GM06990 (cell line): ENCODE measurements at places on chromosomes 16 and 17.

DNA sequence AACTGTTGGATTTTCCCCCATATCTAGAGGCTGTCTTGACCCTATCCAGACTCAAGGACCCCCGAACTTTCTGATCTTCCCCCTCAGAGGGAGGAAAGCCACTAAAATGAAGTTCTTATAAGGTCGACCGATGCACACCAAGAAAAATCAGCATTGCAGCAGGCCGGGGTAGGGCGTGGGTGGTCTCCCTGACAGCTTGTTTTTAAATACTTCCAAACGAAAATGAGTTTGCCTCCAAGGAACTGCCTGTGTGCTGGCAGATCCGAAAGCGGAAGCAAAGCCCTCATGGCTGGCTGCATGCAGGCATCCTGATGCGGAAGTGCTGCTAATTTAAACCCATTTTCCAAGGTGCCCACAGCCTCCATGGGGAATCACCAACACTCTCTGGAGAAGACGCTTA lies 374.3 kb upstream of the XYLT1 start:
- no peak for DNase-seq

- DNase-seq, result no peak
These were observed 39.7 kb downstream of the PIK3R5 start for GRCh38 chr17:8925808-8926207.

DNA sequence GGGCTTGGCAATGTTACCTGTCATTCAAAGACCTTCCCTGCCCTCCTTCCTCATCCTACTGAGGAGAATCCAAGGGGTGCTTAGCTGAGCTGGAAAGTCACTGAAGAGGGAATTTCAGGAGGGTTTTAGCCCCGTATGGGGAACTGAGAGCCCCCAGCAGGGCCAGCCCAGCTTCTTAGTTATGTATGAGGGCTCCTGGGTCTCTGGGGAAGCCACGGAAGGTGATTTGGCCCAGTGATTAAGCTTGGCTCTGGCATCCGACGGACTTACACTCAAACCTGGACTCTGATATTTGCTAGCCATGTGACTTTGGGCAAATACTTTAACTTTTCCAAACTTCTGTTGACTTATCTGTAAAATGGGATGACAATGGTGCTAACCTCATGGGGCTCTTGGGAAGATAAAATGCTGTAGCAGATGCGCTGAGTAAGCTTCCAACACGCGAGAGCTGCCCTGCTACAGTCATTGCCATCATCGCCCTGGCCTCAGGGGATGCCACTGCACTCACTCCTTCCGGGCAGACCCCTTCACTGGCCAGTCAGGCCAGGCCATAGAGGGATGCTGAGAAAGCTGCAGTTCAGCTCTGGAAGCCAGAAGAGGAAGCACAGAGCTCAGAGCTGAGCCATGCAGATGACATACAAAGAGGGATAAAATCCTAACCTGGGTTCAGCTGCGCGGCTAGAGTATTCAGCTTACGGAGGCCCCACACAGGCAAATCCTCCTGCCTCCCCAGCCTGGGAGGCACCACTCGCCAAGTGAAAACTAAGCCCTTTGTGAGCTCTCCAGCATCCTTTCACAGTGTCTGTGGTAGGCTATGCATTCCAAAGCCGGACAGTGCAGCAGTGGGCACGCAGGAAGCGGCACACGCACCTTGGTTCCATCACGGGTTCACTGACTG lies 44.9 kb upstream of the PIK3R6 start:
- DNase-seq, result no peak

DNA sequence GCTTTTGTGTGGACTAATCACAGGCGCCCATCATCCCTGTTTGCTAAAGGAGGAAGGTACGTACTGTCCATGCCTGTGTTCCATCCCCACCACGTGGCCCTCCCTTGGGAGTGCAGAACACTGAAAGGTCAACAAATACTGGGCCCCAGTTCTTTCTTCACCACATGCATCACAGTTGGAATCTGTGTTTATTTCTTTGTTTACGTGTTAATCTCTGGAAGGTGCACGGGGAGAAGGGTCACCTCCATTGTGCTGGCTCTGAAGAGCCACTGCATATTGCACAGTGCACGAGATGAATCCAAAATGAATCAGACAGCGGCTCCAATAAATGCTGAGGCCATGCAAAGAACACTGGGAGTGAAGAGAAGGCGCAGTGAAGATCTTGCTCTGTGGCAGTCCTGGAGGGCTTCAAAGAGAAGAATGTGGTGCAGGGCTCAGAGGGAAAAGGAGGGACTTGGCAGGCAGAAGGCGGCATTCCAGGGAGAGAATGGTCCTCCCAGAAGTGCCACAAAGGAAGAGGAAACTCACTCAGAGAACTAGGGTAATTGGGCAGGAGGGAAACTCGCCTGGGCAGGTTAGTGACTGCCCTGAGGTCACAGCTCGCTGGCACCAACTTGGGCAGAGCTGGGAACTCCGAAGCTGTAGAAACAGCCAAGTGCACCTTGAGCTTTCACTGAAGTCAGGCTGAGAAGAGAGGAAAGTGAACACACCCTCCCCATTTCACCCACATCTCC lies 3.7 kb downstream of the RPH3AL start:
- DNase-seq, result no peak

- DNase-seq, result no peak
These were observed 5.0 kb downstream of the SGCA start for GRCh38 chr17:50170662-50171370.

GRCh38 chr17:39684369-39685192 lies 3.3 kb downstream of the PGAP3 start:
- no peak for DNase-seq

DNA sequence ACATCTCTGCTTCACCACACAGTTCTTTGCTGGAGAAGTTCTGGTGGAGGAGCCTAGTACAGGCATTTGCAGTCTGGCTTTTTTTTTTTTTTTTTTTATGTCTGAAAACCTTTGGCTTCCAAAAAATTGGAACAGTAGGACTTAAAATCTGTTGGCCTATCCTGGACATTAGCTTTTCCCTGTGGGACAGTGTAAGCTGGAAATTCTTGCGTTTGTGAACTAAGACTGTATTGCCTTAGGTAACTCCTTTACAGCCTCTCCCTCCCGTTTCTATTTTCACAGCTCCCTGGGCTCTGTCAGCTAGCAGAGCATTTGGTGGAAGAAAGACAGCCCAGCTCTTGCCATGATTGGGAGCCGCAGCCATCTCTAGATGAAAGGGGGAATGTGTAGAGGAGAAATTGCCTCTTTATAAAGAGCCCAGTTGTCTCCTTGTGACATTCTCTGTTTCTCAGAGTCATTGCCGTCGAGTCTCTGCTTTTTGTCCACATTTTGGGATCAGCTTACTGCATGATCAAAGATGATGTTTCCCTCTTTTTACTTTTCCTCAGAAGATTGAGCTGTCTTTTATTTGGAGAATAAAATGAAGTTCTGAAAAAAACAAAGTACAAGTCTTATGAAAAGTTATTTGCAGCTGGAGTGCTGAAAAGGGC lies 227.5 kb downstream of the SPECC1 start:
- no peak for DNase-seq

GRCh38 chr17:66126231-66126630 lies 65.7 kb downstream of the CEP112 start:
- no peak for DNase-seq

DNA sequence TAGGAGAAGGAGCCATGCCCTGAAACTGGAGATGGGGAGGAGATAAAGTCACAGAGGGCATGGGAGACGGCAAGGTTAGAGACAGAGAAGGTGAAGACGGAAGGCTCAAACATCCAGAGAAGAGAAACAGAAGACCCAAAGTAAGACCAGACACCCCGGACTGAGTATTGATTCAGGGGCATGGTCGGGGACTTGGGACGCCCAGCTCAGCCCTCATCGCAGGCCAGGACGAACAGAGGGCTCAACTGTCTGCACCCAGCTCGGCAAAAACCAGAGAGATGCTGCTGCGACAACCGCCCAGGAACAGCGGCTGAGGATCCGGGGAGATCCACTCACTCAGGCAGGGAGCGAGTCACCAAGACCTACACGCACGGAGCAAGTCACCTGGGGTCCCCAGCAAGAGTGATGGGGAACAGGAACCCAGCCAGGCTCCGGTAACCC lies 999 bp downstream of the XYLT1 start:
- DNase-seq, result peak; percentile 29

- DNase-seq, result no peak
These were observed 11.5 kb downstream of the PRPF8 start for GRCh38 chr17:1673041-1673785.
